PC-3 (cell line): ENCODE measurements at places on chromosomes 7 and 10. TPM values are rescaled to one million over a fixed set of nuclear protein-coding genes. Genes with fewer than 3 reads are reported as not detected.

MLXIPL gene
- 4.7 and 6.9 TPM in 2 replicates for total RNA-seq

DNA sequence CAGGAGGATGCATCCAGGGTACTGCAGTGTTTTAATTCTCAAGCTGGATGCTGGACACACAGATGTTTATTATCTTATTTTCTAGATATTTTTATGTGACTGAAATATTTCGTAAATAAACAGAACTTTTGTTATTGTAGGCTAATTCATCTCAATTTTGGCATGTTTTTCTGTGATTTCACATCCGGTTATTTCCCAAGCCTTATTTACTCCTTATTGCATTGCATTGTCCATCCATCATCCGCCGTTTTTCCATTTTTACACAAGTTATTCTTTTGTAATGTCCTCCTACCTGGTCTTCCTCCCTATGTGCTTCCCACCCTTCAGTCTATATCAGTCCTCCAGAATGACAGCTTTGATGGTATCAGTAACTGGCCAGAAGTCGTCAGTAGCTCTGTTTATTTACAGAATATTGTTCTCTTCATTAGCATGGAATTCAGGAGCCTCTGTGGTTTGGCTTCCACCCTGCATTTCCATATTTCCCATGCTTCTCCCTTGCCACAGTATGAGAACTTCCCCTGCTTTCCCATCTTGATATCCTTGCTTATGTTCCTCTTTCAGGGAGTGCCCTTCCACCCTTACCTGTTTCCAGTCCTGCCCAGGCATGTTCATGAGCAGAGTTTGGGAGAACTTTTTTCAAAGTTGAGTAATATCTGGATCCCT lies 16.1 kb downstream of the GNAI1 start:
- no peaks in the 10 kb centered on the region for H3K36me3 ChIP-seq
- no peak for DNase-seq
- H3K27ac ChIP-seq = no peak overlapping the region
- no peak overlapping the region for H3K4me3 ChIP-seq
- peaks cover 11% of the 10 kb centered on the region for H3K4me1 ChIP-seq

- H3K4me3 ChIP-seq = no peak overlapping the region
- no peaks in the 10 kb centered on the region for H3K27me3 ChIP-seq
- DNase-seq = no peak
- H3K36me3 ChIP-seq = no peaks in the 10 kb centered on the region
Measured at GRCh38 chr10:103044942-103045489, 126.9 kb downstream of the CNNM2 start.

GRCh38 chr10:131845505-131846239 lies 55.1 kb upstream of the PPP2R2D start:
- no peaks in the 10 kb centered on the region for H3K4me1 ChIP-seq
- no peak for DNase-seq
- H3K27me3 ChIP-seq = peaks cover 30% of the 10 kb centered on the region
- no peak overlapping the region for H3K27ac ChIP-seq

DNA sequence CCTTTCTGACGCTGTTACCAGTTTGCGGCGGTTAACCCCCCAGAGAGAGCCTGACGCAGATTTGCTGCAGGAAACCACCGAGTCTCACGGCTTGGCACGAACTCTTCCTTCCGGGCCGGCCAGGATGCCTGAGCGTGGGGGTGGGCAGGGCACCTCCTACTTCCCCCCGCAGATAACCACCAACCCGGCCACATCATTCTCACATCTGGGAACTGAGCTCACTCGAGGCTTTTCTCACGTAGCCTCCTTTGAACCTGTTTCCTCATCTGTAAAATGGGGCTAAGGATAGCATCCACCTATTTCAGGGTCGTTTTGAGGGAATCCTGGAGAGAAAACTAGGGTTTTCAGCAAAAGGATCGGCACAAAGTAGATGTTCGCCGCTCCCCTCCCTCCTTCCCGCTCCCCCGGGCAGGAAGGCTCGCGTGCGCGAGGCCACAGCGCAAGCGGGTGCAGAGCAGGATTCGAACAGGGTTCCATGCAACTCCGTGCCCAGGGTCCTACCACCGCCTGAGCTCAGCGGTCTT lies 23.6 kb downstream of the DDIT4 start:
- no peaks in the 10 kb centered on the region for H3K27me3 ChIP-seq
- peaks cover 30% of the 10 kb centered on the region for H3K4me1 ChIP-seq
- peak overlapping the region; percentile 66 for H3K4me3 ChIP-seq
- no peaks in the 10 kb centered on the region for H3K36me3 ChIP-seq
- H3K27ac ChIP-seq = peak overlapping the region; percentile 97
- DNase-seq = peak; percentile 74
